T-helper 1 cell (primary cell): ENCODE measurements at places on chromosomes 7 and 10.

DNA sequence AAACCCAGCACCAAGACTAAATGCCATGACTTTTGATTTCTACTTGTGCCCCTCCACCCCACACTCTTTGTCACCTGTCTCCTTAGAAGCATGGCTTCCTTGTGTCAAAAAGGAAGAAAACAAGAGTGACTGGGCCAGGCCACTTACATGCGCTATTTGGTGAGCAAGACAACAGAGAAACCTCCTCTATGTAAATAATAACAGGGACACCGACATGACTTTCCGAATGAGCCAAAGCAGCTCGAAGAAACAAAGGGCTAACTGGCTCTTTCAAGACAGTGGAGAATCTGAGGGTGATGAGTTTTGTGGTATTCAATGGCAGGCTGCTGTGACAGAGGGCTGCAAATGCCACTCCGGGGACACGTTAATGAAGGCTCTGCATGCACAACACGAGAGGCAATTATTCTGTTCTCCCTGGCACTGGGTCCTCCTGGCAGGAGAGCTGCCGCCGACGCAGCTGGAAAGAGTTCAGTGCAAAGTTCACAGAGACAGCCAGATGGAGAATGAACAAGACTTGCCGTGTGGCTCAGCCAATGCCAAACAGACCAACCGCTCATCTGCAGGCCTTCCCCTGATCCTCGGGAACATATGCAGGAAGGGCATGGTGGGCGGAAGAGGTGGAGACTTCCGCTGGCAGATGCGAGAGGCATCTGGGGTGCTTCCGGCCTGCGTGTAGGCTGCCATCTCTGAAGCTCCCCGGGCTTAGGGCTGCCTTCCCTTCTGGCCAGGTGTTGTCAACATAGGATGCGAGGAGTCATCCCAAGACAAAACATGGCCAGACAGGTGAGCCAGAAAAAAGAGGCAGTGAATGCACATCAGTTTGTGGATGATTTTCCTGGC, 59.1 kb upstream of the SMNDC1 start:
- DNase-seq: no peak

GRCh38 chr10:61280303-61280702, 172.9 kb downstream of the TMEM26 start:
- DNase-seq: no peak

- no peak for DNase-seq
Observed at GRCh38 chr7:113722006-113722405, 196.8 kb downstream of the PPP1R3A start.

DNA sequence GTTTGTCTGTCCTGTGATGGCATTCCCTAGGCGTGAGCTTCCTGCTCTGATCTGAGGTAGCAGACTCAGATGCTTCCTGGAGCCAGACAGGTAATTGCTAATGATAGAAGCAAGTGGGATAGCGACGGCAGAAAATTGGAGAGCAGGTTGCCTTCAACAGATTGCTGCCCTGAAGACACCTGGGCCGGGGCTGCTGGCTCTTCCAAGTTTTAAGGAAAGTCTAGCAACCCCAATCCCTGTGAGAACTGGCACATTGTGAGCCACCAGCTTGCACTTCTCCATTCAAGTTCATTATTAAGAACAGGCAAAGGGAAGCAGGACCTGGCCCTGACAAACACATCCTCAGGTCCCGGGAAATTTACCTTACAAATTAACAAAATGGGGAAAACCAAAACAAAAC, 50.8 kb downstream of the ITPRID1 start:
- DNase-seq: no peak

GRCh38 chr7:87032604-87033339, 26.7 kb downstream of the ELAPOR2 start:
- no peak for DNase-seq

DNA sequence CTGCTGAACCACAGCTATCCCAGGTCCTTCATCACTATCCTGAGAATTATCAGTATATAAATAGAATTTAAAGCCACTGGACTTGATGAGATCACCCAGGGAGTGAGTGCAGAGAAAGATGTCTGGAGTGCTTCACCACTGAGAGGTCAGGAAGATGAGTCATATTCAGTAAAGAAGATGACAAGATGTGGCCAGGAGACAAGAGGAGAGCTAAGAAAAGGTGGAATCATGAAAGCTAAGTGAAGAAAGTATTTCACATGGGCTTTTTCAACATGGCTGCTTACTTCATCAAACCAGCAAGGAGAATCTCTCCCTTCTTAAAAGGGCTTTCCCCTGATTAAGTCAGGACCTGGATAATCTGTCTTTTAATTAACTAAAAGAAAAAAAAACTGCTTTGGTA, 9.1 kb upstream of the PRKAR2B start:
- DNase-seq: no peak

DNA sequence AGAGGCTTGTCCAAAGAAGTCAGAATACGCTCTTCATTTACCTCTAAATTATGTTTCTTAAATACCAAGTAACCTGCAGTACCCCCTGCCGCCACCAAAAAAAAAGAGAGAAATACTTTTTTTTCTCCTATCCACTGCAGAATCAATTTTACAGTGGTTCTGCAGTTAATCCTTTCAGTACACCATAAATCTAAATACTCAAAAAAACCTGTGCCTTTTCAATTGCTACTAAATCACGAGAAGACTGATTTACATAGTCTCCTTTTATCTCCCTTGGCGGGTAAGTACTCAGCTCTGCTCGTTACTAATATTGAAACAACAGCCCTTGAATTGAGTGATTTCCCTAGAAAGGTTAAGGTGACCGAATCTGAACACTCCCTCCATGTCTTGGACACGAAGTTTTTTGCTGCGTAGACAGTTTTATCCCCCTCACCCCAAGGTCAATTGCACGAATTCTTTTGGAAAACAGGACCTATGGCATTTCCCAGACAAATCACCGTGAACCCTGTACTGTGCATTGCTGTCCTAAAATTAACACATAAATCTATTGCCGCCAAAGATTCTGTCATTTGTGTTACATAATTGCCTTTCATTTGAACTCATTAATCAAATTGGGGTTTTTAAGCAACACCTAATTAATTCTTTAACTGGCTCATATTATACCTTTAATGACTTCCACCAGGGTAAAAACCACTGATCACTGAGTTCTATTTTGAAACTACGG, 512 bp upstream of the VIM start:
- no peak for DNase-seq

DNA sequence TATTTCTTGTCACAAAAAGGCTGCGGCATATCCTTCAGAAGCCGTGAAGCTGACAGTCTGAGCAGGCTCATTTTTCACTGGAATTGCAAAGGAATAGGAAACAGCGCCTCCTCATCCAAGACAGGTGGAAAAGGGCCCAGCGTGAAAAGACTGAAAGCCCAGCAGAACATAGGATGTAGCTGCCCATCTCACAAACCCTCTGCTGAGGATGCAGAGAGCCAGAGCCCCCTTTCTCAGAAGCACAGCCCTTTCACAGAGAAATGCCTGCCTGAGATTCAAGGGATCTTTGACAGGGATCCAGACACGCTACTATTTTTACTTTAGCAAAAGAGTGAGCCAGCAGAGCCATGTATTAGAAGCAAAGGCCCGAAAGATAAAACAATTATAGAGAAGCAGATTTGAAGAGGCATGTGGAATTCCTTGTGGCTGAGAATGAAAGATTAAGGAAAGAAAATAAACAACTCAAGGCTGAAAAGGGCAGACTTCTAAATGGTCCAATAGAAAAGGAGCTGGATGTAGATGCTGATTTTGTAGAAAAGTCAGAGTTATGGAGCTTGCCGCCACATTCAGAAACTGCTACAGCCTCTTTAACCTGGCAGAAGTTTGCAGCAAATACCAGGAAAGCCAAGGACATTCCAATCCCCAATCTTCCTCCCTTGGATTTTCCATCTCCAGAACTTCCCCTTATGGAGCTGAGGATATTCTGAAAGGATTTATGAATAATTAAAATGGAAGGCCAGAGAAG, 36.9 kb downstream of the GDI2 start:
- no peak for DNase-seq

DNA sequence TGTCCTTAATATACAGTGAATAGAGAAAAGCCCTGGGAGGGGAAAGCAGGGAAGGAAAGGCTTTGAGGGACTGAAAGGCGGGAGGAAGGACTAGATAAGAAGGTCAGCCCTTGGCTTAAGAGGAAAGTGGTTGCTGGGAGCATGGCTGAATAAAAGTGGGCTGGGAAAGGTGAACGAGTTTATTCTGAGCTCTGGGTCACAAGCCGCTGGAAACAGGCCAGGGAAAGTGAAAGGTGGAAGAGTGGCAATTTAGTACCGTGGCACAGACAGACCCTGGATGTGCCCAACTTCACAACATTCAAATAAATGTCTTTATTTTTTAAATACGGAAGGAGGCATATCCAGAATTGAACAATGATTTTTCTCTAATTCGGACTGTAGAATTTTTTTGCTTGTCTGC, 39.7 kb downstream of the TAC1 start:
- no peak for DNase-seq

DNA sequence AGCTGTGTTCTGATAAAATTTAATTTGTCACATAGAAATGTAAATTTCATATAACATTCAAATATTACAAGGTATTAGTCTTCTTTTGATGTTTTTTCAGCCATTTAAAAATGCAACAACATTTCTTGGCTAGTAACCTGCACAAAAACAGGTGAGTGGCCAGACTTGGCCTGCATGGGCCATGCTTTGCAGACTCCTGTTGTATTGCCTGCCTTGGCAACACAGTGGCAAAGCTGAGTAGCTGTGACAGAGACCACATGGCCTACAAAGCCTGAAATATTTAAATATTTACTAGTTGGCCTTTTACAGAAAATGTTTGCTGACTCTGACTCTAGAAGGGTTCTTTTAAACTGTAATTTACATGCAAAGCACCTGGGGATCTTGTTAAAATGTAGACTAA, 13.5 kb upstream of the TBX20 start:
- DNase-seq: no peak

GRCh38 chr7:35039343-35039742, 2.1 kb upstream of the DPY19L1 start:
- DNase-seq: no peak

GRCh38 chr7:2038931-2039728, 193.6 kb downstream of the MAD1L1 start:
- peak; percentile 8 for DNase-seq

GRCh38 chr10:62136931-62137330, 131.7 kb downstream of the RTKN2 start:
- no peak for DNase-seq

- DNase-seq: no peak
Observed at GRCh38 chr7:103855671-103856070, 133.8 kb downstream of the RELN start.

- DNase-seq: no peak
Observed at GRCh38 chr7:38057829-38058228, 120.2 kb upstream of the STARD3NL start.

- no peak for DNase-seq
Observed at GRCh38 chr7:132115758-132116157, 460.5 kb downstream of the PLXNA4 start.

- no peak for DNase-seq
Observed at GRCh38 chr7:64886956-64887545, 16.0 kb upstream of the ZNF273 start.

DNA sequence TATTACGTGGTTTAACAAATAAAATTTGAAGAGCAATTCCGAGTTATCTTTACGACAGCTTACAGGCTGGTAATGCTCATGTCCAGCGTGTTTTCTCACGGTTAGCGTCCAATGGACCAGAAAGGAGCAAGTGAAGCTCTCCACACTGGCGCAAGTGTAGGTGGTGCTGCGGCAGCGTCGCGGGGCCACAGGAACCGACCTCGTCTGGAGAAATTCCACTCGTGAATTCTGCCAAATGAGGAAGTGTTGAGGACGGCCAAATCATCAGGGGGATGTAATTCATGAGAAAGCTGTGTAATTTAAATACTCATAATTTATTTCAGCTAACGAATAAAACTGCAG, 350 bp upstream of the ZNF37A start:
- no peak for DNase-seq

GRCh38 chr10:92740762-92741161, 51.0 kb downstream of the HHEX start:
- DNase-seq: no peak

GRCh38 chr7:5265320-5266190, 17.2 kb upstream of the SLC29A4 start:
- no peak for DNase-seq

- DNase-seq: peak; percentile 19
Observed at GRCh38 chr10:17206210-17206709, 4.8 kb upstream of the TRDMT1 start.

DNA sequence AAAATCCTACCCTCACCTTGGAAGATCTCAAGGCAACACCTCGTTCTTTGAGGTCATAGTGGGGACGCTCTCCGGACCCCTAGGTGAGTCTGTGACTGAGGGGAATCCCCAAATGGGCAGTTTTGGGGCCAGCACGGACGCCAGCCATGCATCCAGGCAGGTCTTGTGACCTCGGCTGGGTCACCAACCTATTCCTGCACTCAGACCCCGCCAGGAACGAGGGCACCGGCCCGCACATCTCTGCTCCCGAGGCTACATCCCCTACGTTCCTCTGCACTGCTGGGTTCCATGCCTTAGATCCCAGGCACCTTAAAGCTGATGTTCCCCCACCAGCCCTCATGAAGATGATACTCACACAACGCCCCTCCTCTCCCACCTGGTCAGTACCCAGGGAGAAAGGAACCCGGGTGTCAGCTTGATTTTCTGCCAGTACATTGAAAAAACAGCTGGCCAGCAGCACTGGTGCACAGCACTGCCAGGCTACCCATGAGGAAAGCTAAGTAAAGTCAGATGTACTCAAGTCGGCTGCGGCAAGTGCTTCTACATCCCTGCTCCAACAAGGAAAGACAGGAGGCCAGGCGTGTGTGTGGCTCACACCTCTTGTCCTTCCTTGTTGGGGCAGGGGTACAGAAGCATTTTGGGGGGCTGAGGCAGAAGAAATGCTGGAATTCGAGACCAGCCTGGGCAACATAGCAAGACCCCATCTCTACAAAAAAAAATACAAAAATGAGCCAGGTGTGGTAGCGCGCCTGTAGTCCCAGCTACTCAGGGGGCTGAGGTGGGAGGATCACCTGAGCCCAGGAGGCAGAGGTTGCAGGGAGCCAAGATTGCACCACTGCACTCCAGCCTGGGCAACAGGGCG, 48.1 kb downstream of the DIP2C start:
- no peak for DNase-seq

GRCh38 chr7:73612598-73613269, 11.6 kb downstream of the MLXIPL start:
- DNase-seq: no peak

DNA sequence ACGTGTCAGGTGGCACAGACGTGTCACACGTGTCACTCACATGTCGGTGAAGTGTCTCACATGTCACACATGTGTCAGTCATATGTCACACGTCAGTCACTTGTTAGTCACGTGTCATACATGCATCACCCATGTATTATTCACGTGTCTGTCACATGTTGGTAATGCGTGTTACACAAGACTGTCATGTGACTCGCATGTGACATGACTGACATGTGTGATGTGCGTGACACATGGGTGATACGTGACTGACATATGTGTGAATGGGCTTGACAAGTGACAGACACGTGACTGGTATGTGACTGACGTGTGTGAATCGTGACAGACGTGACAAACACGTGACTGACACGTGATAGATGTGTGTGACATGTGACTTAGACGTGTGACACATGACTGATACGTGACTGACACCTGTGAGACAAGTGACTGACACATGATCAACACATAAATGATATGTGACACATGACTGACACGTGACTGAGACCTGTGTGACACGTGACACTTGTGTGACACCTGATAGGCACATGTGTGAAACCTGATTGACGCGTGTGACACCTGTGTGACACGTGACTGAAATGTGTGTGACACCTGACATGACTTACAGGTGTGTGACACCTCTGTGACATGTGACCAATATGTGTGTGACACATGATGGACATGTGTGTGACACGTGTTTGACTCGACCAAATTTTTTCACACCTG, 56.1 kb downstream of the ZNF92 start:
- DNase-seq: no peak
